Activated CD4-positive, alpha-beta T cell treated with anti-CD3 and anti-CD28 coated beads for 24 hours (primary cell): ENCODE measurements at places on chromosomes 6 and 20.

DNA sequence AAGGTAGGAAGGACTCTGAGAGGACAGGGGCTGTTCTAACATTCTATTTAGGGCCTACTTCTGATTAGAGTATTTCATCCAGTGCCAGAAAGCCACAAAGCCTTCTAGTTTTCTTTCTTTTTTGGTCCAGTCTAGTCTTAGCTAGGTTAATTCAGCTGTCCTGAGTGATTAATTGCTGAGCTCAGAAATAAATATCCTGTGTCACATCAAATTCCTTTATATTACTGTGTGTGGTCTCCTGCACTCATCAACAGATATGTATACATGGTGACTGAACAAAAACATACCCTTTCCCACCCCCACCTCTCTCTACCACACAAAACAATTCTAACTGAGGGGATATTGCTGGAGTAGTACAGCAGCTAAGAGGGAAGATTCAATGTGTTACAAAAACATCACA, 601.5 kb upstream of the NRSN1 start:
- no peak for DNase-seq

DNA sequence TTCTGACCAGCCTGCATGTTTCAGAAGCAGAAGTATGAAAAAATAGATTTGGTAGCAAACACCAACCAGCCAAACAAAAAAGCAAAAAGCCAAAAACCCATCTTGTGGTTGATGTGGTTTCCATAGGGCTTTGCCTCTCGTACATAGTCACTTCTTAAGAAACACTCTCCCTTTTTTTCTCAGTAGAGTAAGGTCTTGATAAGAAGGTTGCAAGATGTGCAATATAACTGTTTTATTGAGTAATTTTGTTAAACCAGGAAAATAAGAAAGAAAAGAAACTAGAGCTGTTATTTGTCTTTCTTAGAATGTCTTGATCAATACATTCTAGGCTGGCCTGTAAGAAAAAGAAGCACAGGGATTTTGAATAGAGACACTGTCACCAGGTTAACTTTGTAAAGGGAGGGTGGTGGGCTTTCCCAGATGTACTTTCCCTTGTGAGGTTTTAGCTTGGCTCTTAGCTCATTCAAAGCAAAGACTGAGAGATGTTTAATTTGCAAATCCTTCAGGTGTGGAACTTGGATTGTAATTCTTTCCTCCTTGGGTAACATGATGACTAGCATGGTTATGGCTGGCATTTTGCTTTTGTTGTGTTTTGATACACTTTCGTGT, 49.7 kb downstream of the AKAP12 start:
- DNase-seq = no peak

DNA sequence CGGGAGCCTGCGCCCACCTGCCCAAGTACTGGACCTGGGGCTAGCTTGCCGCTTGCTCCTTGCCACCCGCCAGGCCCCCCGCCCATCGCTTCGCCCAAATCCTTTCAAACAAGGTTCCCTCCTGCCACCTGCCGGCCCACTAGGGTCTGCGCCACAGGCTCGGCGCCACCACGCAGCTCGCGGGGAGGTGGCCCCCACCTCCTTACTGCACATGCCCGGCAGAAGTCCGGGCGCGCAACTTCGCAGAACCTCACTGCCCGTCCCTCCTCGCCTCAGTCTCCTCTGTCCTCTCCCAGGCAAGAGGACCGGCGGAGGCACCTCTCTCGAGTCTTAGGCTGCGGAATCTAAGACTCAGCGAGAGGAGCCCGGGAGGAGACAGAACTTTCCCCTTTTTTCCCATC, 11.2 kb downstream of the GNAS-AS1 start:
- DNase-seq = no peak

- no peak for DNase-seq
Observed at GRCh38 chr6:130518588-130518987, 152.8 kb downstream of the TMEM200A start.

GRCh38 chr6:111724039-111724438, 118.4 kb upstream of the TRAF3IP2 start:
- DNase-seq = no peak

GRCh38 chr6:39700362-39700761, 24.8 kb downstream of the KIF6 start:
- no peak for DNase-seq

DNA sequence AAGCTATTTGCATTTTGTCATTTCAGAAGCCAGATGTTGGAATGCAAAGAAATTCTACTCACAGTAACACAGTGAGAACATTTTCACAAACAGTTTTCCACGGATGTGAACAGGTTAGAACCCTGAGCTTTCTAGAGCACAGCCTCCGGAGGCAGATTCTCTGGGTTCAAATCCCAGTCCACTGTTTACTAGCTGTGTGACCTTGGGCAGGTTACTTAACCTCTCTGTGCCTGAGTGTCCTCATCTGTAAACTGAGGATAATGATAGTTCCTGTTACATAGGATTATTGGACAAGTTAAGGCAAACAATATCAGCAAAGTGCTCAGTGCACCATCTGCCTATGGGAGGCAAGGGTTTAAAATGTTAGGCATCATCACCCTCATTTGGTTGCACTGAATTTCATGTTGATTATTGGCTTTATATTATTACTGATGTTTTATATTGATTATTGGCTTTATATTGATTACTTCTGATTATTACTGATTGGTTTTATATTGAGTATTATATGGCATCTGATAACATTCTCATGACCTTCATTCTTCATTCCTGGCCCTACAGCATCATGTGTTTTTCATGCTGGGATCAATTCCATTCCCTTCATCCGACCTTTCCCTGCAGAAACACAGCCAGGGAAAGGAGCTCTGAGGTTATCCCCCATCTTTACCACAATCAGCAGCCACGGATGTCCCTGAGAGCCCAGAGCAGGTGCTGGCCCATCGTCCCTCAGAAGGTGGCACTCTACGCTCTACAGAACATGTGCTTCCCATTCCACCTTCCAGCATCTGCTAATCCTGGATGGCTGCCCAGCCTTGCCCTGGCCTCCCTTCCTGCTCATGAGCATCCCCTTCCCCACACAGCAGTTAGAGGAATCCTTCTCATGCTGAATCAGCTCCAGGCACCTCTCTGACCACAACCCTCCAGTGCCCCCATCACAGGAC, 283.1 kb downstream of the PREX1 start:
- no peak for DNase-seq

- no peak for DNase-seq
Observed at GRCh38 chr6:26602262-26602661, 5.5 kb downstream of the ABT1 start.

DNA sequence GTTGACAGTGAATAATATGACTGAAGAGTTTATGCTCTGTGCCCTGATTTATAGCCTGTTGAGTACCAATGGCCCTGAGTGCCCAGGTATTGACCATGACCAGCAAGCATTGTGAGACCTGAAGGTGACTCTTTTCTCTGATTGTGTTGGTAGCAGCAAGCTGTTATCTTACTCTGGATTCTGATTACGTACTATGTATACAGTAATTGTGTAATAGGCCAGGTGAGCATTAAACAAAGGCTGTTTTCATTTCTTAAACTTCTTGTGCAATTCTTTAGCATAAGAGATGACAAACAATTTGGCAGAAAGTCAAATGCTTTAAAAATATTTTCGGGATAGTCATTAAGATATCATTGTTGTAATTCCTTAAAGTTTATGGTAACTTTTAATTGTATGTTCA, 111.7 kb upstream of the PTPRK start:
- no peak for DNase-seq

DNA sequence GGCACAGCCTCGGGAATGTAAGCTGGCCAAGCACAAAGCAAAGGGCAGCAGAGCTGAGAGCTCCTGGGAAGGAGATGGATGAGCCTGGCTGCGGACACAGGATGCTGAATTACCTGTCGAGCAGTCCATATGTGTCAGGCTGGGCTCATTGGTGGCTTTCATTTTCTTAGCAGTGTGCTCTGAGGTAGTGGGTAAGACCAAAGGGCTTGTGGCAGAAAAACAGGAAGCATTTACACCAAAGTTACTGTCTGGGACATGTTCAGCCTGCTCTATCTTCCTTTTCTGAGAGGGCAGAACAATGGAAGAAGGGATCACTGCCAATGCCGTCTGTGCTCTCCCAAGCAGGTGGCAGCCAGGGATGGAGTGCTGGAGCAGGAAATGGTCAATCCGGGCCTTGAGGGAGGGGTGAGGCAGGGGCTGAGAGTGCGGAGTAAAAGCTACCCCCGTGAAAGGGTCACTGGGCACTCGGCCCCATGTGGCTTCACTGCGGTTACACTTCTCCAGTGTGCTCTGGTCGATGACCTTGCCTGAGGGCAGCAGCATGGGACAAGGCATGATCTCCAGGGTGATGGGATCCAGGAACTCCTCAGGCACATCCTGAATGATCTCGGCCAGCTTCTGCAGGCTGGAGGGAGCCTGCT, 36.9 kb upstream of the AVP start:
- no peak for DNase-seq

DNA sequence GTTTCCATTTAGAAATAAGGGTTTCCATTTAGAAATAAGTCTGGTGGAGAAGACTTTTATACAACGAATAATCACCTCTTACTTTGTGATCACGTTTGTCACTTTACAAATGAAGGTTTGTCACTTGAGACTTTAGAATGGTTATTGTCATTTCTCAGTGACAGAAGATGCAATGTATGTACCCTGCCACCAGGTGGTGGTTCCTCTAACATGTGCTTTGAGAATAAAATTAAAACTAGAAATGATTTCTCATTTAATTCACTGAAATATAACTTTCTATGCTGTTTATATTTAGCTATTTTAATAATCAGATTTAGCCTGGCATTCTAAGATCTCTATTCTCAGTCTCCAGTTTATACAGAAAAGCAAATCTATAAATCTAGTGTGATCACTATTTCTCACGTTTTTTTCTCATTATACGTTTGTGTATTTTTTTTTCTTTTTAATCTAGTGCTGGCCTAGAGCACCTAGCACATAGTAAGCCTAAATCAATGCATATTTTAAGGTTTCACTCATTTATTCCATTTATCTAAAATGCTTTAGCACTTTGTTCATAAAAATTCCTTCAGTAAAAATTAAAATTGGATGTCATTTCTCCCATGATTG, 57.4 kb upstream of the TFAP2D start:
- no peak for DNase-seq

- no peak for DNase-seq
Observed at GRCh38 chr20:20276811-20277530, 90.9 kb upstream of the INSM1 start.

GRCh38 chr20:32132911-32133549, 23.5 kb downstream of the TM9SF4 start:
- DNase-seq = no peak

DNA sequence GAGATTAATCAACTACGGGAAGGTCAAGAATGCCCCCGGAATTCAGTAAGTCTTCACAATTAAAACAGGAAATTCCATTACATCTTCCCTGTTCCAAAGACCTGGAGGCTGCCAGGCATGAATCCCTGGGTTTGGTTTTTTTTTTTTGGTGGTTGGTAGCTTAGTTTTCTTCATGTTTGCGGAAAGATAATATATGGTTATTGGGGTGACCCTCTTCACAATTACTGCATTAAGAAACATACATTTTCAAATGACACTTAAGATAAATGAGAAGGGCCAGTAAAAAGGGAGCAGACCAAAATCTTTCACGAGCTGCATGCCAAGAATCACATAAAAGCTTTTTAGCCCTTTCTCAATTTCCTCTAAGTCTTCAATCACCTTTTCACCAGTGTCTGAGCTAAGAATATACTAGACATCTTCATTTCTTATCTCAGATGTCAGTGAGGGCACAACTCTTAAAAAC, 64.0 kb downstream of the KIF13A start:
- no peak for DNase-seq

- DNase-seq = no peak
Observed at GRCh38 chr6:128557081-128557480, 36.7 kb upstream of the PTPRK start.
